ENCODE measurements at places on chromosomes 6 and 20.

DNA sequence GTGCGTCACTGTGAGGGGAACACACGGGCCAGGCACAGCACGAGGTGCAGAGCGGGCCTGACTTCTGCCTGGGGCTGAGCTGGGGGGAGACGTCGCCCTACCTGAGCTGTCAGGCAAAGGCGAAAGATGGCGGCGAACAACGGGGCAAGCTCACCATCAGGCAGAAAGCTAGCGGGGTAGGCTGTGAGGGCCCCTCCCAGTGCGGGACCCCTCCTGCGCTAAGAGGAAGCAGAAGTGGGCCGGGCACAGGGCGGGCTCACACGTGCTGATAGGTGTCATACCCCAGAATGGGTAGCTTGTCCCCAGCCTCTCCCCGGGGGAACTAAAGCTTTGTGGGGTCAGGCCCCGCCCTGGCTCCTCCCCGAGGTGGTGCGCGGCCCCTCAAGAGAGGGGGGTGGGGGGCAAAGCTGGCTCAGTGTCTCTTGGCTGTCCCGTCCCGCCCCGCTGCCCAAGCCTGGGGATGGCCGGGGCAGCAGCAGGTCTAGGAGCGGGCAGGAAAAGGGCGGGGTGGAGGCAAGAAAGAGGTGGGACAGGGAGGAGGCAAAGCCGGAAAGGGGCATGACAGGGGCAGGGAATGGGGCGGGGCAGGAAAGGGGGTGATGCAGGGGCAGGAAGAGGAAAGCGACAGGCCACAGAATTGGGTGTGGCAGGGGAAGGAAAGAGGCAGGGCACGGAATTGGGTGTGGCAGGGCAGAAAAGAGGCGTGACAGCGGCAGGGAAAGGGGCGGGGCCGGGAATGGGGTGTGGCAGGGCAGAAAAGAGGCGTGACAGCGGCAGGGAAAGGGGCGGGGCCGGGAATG is 14.7 kb downstream of the UCKL1 start:
- DNase-seq = no peak

DNA sequence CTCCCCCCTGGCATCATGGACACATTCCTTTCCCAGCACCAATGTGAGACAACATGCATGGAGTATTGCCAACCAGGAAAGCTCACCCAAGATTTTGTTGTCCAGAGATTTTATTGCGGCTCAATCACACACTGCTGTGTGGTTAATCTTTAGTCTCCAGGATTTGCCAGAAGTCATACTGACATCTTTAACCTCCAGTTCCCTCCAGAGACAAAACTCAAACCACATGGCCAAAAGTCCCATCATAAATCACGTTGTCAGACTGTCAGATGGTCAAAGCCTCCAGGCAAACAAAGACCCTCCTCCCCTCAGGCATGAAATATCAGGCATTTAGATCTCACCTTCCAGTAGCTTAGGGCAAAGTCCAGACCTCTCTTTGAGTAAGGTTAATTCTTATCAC is 97.3 kb upstream of the OPRM1 start:
- DNase-seq = no peak

DNA sequence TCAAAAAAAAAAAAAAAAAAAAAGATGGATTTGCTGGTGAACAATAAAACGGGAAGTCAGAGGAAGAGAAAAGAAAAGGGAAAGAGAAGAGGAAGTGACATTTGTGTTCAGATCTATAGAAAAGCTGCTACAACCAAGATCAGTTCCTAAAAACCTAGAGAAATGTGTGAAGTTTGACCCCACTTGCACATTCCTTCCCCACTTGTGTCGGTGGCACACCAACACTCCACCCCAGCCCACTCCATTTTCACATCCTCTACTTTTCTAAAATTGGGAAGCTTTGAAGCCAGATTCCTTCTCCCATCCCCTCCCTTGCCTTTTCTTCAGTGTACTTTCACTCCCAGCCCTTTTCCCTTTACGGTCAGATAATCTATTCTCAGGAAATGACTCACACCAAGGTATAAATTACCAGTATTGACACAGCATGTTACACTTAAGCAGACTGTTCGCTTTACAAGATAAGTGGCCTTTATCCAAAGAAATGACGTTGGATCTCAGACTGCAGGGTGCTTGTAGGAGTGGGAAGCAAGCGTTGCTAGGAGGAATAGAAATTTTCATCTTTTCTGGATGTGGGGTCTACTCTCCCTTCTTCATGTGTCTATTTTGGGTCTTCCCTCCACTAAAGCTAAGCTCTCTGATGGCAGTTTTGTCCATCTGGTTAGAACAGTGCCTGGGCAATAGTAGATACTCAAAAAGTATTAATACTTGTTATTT is 92.5 kb upstream of the ADGRF1 start:
- DNase-seq = peak; percentile 96

- DNase-seq = no peak
Observed at GRCh38 chr6:47302043-47302442, 7.7 kb downstream of the TNFRSF21 start.

DNA sequence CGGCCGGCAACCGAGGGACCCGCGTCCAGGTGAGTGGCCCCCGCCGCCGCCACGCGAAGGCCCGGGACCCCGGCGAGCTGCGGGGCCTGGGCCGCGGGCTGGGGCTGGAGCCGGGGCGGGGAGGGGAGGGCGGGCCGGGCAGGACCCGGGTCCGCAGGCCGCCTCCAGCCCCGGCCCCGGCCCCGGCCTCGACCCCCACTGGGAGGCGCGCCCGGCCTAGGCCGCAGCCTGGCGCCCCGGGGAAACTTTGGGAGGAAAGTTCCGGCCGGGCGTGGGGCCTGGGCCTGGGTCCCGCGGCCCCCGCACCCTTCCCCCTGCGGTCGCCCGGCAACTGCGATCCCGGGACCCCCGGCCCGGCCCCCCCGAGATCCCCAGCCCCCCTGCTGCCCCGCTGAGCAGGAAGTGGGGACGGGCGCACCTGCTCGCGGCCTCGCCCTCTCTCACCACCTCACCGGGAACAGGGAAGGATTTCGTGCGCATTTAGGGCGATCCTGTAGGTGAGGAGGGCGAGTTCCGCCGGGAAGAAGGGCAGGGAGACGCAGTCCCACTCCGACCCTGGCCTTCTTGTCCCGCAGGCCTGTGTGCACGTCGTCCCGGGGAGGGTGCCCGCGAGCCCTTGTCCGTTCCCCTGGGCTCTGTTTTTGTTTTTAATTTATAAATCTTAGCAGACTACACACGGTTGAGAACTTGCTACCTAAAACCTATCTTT is 402 bp downstream of the OSBPL2 start:
- DNase-seq = no peak

DNA sequence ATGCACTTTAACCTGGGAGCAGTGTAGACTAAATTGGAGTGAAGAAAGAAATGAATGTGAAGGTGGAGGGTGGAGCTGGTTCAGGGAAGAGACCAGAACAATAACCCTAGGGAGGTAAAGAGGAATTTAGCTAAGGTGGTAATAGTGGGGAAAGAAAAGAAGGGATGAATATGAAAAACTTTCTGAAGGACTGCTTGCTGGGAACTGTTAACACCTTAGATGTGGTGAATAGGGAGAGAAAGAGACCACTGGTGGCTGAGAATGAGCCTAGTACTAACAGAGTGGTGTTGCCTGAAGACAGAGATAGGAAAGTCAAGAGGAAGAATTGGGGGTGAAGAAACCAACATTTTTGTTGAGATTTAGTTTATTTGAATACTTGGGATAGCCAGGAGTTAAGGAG is 78.4 kb upstream of the HS3ST5 start:
- DNase-seq = no peak

- DNase-seq = peak; percentile 30
Observed at GRCh38 chr6:32047855-32048766, 9.9 kb downstream of the CYP21A2 start.

DNA sequence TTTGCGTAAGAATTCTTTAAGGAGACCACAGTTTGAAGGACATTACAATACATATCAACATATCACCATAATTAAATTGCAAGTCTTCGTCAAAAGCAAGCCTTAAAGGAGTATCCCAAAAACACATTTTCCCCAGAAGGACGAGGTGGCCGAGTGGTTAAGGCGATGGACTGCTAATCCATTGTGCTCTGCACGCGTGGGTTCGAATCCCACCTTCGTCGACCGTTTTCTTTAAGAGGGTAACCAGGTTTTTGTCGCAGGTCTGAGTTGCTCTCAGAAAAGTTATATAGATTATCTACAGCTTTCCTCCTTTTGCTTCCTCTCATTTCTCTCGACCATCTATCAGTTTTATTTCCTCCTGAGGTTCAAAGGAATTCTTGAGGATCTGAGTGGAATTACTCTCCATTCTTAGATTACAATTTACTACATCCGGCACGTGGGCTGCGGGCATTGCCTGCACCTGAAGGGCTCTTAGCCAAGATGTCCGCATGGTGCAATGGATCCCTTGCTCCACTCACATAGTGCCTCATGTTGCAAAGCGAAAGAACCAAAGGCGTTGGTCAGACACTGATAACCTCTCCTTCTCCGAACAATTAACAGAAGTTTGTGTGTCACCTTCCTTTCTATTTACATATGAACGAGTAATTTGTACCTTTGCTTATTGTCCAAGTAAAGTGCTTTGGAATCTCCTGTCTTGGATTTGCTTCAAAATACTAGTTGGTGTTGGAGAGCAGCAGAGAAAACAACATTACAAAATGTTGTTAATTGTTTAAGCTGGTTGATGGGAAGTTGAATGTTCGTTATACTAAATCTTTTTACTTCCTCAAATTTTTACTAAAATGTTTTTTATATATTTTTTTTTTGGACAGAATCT is 14.0 kb downstream of the POM121L2 start:
- peak; percentile 51 for DNase-seq

All from IMR-90 (cell line).